NCI-H1436 treated with DMSO at 0.1 percent for 48 hours (cell line): ENCODE measurements at places on chromosomes 11 and 22.

- DNase-seq = no peak
Measured at GRCh38 chr11:25423436-25424199, 908.3 kb upstream of the ANO3 start.

- peak; percentile 11 for DNase-seq
Measured at GRCh38 chr11:133928628-133929059, 28.1 kb downstream of the IGSF9B start.

- no peak for DNase-seq
Measured at GRCh38 chr11:14977101-14977880, 5.1 kb upstream of the CALCA start.

GRCh38 chr11:115148691-115149090, 355.5 kb downstream of the CADM1 start:
- DNase-seq = no peak

- no peak for DNase-seq
Measured at GRCh38 chr22:35226958-35227647, 30.2 kb upstream of the HMGXB4 start.

DNA sequence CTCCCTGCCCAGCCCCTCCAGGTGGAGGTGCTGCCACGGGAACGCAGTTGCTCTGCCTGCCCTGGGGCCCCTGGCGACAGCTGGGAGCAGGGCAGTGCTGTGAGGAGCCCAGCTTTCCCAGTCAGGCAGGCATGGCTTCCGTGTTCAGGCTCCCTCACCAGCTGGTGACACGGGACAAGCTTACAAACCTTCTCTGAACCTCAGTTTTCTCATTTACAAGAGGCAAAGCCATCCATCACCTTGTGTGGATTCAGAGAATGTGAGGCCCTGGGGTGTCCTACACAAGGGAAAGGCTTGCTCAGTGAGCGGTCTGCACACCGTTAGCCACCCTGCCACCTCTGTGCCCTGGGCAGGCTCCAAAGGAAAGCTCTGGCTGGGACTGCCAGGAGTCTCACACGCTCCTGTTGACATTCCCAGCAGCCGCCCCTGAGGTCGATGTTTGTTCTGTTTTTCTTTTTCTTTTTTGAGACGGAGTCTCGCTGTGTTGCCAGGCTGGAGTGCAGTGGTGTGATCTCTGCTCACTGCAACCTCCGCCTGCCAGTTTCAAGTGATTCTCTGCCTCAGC, 23.5 kb downstream of the SUN2 start:
- no peak for DNase-seq

GRCh38 chr11:18668131-18668530, 30.4 kb upstream of the TMEM86A start:
- DNase-seq = no peak

- no peak for DNase-seq
Measured at GRCh38 chr11:63687845-63688244, 6.5 kb downstream of the RTN3 start.

DNA sequence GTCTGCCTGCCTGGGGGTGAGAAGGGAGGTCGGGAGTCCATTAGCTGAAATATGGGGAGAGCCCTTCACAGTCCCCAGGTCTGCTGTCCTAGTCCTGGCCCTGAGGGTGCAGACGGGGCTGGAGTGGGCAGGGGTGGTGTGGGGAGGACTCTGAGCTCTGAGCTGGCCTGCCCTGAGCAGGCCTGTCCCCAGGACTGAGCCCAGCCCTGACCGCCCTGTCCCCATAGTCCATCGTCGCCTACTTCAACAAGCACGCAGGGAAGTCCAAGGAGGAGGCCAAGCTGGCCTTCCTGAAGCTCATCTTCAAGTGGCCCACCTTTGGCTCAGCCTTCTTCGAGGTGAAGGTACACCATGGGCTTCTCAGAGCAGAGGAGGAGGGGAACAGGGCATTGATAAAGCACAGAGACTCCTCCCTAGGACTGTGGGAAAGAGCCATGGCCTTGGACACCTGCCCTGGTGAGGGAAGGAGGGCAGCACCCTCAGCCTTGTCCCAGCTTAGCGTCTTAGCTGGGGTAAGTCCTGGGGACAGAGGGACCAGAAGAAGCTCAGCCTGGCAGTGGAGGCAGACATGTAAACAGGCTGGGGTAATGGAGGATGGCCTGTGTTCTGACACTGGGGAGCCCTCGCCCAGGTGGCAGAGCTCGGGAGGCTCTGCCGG, 83.7 kb downstream of the MYO7A start:
- no peak for DNase-seq

GRCh38 chr11:76135491-76135890, 70.8 kb downstream of the WNT11 start:
- DNase-seq = no peak

DNA sequence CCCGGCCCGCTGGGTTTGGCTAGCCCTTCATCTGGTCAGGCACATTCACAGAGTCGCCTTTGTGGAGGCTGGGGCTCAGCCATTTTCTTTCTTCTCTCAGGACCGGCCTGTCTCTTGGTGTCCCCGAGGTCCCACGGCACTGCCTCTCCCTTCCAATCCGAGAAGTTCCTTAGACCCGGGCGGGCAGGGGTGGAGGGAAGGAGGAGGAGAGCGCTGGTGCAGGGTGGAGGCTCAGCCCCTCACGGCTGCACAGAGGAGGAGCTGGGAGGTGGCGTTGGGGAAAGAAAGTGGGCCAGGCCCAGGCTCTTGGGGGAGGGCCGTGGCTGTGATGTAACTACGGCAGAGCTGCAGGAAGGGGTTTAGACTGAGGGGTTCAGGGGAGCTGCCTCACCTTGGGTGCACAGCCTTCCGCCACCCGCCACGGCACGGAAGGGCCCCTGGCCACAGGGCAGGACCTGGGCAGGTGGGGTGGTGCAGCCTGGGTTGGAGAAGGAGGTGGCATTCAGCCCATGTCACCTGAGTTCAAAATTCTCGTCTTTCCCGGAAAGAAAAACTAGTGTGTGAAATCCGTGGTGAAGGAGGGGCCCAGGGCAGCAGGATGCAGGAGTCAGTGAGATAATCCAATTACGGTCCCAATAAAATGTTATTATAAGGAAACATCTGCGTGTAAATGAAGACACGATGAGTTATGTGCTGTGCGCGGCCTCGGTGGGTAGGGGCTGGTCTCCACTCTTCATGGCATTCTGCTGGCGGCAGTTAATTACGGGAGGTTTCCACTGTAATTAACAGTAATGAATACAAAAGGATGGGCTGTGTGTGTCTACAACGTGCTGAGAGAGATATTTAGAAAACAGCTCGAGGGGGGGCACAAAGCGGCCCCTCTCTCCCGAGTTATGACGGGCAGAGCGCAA, 1.7 kb downstream of the BRSK2 start:
- DNase-seq = no peak

DNA sequence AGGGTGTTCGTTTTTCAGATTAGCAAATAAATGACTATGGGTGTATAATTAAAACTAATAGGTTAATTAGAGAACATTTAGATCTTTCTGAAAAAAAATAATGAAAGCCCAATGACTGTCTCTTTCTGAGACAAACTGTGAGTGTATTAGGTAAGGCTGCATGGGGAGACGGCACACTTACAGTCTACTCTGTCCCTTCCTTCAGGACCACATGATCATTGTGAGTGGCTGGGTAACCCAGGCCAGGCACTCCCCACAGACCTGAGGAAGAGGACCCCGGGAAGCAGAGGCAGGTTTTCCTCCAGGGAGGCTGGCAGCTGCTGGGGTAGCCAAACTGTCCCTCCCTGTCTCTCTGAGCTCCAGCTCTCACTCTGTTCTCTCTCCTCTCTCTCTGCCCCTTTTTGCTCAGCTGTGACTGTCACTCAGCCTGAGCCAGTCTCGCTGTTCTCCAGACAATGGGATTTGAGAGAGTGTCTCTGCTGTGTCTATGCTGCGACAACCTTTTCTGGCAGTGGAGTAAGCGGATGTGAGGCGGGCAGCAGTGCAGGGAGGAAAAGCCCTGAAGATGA, 83.1 kb upstream of the NCAM1 start:
- DNase-seq = no peak

GRCh38 chr22:30408388-30409102, 11.7 kb downstream of the SEC14L2 start:
- no peak for DNase-seq

DNA sequence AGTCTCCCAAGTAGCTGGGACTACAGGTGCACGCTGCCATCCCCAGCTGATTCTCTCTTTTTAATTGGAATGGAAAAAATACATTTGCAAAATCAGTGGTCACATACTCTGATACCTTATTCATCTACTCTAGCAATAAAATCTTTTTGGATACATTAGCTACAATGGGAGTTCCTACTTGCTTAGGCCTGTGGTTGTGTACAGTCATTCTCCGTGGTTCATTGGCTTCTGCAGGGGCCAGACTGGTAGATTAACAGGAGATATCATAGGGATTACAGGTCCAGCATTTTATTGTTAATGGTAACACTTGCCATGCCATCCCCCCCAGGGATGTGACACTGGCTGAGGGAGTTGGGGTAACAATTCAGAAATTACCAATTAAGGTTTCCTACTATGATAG, 140.0 kb downstream of the ADAMTS15 start:
- no peak for DNase-seq

- DNase-seq = no peak
Measured at GRCh38 chr11:9003573-9004182, at the start of gene NRIP3. Gene NRIP3 (minus strand): TSS chr11:9004001. CDS start chr11:9003935, 66 bp downstream.
